ENCODE measurements at places on chromosomes 1 and 21.

DNA sequence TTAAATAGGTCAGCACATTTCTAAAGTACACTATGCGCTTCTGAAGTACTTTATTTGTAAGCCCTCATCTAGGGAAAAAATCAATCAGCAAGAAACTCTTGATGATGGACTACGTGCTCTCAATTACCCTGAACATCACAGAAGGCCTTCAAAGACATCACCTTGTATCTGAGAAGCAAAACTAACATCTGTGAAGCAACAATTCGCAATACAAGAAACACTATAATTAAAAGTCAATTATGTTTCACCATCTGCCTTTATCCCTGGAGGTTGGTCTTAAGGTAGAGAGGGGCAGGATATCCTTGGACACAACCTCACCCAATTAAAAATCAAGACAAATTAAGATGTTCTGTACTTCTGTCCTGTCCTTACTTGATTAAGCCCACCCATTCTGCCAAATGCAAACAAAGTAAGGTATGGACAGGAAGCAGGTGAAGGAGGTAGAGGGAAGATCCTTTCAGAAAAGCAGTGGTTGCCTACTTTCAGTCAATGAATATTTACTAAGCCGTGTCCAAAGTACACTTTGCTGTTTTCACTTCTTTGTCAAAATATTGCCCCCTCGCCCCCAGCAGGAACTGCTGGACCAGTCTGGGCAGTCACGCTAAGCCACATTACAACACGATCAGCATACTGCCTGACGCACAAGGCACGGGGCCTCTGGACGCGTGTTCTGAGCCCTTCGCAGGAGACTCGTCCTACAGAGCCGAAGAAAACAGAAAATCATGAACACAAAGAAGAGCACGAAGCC lies 887 bp downstream of the SLC19A2 start:
- no peak for DNase-seq

- no peak for DNase-seq
These were observed 356.2 kb upstream of the SNX7 start for GRCh38 chr1:98305362-98305761.

DNA sequence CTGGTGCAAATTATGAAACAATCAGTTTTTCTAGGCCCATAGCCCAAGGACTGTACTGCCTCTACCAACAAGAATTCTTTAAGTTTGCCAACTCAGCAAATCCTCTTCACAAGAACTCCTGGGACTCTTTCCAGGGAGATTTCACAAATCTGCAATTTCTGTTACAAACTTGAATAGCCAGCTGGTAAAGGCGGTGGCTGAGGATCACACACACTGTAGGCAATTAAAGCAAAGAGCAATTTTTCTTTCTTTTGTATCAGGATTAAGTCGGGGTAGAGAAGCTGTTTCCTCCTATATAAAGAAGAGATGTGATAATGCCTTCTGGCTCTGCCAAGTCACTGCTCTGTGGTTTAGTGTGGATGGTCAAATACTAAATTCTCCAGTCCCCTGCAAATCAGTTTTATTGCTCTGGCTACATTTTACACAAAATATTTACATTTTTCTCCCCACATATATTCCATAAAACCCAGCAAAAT lies 1.7 kb downstream of the ALDH9A1 start:
- no peak for DNase-seq

DNA sequence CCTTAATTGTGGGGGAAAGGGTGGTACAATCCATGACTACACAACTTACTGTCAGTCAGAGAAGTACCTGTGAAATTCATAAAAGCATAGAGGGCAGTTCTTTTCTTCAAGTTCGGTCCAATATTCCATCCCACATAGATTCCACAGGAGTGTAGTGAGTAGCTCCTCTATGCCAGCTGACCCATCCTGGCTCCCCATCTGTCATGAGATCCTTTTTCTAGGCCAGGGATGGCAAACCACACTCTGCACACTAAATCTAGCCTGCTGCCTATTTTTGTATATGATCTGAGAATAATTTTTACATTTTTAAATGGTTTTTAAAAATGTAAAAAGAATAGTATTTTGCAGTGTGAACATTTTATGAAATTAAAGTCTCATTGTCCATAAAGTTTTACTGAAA lies 107.0 kb upstream of the TSPAN2 start:
- no peak for DNase-seq

- DNase-seq: no peak
These were observed 37.6 kb upstream of the KIRREL1 start for GRCh38 chr1:157955857-157956256.

DNA sequence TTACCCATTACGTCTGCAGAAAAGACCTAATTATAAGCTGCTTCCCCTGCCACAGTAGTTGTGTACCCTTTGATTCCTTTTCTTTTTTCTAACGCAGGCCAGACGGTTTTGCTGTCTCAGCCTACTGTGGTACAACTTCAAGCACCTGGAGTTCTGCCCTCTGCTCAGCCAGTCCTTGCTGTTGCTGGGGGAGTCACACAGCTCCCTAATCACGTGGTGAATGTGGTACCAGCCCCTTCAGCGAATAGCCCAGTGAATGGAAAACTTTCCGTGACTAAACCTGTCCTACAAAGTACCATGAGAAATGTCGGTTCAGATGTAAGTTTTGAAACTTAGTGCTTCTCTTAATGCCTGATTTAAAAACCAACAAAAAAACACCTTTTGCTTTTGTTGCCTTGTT lies 35.8 kb downstream of the ATF6 start:
- no peak for DNase-seq

DNA sequence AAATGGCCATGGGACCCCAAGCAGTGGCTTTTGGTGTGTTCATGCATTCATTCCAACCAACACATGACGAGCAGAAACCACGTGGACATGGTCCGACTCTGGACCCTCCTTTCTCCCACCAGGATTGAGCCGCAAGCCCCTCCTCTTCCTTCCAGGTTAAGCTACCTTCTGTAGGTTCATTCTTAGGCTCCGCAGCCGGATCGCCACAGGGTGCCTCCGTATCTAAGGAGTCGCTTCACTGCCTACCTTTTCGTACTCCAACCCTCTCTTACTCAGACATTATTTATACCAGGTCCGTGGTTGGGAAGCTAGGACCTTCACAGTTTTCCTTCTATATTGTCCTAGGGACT lies 63.6 kb downstream of the RHBG start:
- no peak for DNase-seq

- no peak for DNase-seq
These were observed 10.8 kb downstream of the PIGP start for GRCh38 chr21:37061926-37062592.

GRCh38 chr1:24992124-24992760 lies 62.2 kb upstream of the RUNX3 start:
- DNase-seq: no peak

GRCh38 chr1:41539999-41540398 lies 55.5 kb upstream of the EDN2 start:
- DNase-seq: no peak

- no peak for DNase-seq
These were observed 114.5 kb upstream of the LYPLAL1 start for GRCh38 chr1:219058891-219059820.

DNA sequence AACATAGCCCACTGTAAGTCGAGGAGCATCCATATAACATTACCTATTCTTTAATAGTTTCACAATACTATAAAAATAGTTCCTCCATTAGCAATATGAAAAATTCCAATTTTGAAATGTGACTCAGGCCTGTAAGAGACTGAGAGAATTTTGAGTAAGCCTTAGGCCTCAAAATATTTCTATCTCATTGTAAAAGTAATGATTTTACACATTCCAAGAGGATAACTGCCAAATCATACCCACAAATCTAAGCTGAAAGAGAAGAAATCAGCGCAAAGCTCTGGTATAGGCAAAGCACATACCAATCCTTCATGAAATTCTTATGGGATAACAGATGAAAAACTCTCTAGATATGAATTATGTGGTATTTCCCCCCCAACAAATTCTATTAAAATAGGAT lies 144.1 kb downstream of the CDC42BPA start:
- DNase-seq: no peak

GRCh38 chr1:41812051-41812450 lies 106.7 kb downstream of the HIVEP3 start:
- DNase-seq: peak; percentile 100

DNA sequence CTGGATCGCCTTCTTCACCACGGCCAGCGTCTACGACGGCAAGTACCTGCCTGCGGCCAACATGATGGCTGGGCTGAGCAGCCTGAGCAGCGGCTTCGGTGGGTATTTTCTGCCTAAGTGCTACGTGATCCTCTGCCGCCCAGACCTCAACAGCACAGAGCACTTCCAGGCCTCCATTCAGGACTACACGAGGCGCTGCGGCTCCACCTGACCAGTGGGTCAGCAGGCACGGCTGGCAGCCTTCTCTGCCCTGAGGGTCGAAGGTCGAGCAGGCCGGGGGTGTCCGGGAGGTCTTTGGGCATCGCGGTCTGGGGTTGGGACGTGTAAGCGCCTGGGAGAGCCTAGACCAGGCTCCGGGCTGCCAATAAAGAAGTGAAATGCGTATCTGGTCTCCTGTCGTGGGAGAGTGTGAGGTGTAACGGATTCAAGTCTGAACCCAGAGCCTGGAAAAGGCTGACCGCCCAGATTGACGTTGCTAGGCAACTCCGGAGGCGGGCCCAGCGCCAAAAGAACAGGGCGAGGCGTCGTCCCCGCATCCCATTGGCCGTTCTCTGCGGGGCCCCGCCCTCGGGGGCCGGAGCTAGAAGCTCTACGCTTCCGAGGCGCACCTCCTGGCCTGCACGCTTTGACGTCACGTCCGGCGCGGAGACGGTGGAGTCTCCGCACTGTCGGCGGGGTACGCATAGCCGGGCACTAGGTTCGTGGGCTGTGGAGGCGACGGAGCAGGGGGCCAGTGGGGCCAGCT lies at the start of gene ZBTB48:
ZBTB48 (plus strand) TSS at position 621 of the 745 bp plus-strand sequence. CDS start 616 bp downstream, outside the sequence.
- DNase-seq: peak; percentile 95

GRCh38 chr1:41241749-41242341 lies at the start of gene SCMH1:
TSS of gene SCMH1 (minus strand) at chr1:41242306. CDS start at chr1:41186133, 56,173 bp downstream.
- DNase-seq: peak; percentile 98

DNA sequence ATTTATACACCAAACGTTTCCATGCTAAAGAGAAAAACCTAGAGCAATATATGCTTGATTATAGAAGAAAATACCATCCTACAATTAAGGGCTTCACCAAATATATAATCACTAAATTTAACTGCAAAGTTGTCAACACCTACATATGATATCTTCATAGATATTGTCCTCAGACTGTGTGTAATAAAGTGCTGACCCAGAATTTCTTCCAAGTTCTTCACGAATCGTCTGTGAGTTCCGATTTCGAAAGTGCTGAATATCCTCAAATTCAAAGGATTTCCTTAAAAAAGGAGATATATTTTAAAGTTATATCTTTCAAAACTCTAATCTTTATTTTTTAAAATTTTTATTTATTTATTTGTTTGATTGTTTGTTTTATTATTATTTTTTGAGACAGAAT lies 41.9 kb upstream of the BCAS2 start:
- DNase-seq: no peak

DNA sequence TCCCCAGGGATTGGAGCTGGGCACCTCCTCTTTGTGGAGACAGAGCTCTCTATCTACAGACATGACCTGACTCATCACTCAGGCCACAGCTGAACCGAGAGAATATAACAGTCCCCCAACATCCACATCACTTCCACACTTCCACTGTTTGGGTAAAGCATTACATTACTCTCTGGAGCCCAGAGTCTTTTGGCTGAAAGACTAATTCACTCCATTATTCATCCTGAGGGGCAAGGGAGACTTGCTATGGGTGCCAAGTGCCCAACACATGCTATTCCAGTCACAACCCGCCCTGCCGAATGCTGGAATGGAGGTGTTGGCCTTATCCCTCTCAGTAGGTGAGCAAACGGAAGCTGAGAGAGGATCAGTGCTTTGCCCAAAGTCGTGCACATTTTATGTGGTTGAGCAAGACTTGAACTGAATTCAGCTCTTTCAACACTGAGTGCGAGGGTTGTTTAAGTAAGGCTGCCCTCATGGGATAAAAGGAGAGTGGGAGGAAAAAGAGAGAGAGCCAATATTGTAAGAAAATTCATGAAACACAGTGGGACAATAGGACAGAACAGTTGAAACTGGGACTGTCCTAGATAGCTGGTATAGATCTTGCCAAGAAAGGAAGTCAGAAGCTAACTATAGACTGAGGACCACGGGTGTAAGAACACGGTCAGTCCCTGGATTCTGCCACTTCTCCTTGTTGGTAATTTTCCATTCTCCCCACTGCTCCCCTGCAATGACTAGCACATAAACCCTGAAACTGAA lies 13.5 kb upstream of the CHI3L1 start:
- DNase-seq: no peak

- DNase-seq: no peak
These were observed 25.5 kb upstream of the GRHL3 start for GRCh38 chr1:24293392-24294227.

DNA sequence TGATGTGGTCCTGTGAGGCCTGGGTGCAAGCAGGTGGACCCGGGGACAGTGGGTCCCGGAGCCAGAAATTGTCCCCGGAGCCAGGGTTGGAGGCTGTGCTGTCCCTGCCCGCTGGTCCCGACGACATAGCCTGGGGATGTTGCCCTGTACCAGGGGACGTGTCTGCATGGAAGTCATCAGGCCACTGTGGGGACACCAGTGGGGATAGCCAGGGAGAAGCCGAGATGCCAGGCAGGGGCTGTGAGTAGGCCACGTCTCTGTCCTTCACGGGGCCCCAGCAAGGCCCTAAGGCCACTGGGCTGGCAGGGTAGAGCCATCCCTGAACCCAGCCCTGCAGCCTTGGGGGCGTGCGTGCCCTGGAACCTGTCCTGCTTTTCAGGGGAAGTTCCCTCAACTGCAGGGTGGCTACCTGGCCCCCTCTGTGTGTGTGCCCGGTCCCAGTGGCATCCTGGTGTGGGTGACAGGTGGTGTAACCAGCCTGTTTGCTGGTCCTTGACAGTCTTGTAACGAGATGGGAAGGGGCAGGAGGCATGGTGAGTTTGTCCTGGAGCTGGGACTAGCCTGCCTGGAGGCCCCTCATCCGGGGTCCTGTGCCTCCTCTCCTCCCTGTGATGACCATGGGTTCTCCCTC lies 73.2 kb downstream of the OBSCN start:
- DNase-seq: no peak

DNA sequence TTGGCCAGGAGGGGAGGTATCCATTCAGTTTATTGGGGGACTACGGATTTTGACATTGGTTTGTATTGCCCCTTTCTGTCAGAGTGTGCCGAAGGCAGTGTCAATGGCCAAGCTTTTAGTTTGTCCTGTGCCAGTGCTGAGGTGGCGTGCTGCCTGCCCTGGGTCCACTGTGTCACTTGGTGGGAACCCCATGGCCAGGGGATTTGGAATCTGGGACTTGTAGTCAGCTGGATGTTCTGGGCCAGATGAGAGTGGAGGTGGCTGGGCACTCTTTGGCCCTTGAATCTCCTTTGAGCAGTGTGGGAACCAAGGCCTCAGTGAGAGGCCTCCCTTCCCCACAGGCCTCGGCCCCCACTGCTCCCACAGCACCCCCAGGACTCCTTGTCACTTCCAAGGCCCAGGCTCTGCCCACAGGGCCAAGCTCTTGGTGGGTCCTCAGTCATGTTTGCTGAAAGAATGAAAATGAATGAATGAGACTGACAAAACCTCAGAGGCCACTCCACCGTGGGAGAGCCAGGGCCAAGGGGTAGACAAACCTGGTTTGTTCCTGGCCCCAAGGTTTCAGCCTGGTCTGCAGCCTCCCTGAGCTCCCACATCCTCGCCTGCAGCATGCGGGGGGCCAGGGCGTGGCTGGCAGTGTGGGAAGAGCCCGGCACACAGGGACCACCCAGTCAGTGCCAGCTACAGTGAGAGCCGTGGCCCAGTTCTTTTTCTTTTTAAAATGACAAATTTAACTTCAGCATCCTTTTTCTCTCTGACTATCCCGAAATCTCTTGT lies 412.2 kb downstream of the MATN1 start:
- no peak for DNase-seq

GRCh38 chr1:211378844-211379243 lies 52.2 kb downstream of the TRAF5 start:
- no peak for DNase-seq

GRCh38 chr21:32861866-32862265 lies 90.3 kb upstream of the PAXBP1 start:
- DNase-seq: no peak
